Brain (organoid and tissue), 16 donors: ENCODE measurements at places on chromosomes 3 and 15.

DNA sequence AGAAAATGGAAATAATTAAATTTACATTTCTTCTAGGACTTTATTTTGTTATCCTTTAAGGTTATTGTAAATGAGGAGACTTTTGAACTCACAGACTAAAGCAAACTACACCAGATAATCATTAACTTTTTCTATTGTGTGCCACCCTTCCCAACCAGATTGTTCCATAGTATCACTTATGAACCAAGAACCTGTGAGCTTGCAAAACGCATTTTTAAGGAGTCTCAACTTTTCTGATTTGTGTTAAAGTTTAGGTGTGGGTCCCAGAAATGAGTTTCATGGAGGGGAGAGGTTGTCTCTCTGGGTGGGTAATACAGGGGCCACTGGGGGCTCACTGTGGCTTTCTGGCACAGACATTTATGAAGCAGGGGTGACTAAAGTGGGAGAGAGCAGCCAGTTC is 75.7 kb downstream of the IGF1R start:
- DNase-seq, result no peak

DNA sequence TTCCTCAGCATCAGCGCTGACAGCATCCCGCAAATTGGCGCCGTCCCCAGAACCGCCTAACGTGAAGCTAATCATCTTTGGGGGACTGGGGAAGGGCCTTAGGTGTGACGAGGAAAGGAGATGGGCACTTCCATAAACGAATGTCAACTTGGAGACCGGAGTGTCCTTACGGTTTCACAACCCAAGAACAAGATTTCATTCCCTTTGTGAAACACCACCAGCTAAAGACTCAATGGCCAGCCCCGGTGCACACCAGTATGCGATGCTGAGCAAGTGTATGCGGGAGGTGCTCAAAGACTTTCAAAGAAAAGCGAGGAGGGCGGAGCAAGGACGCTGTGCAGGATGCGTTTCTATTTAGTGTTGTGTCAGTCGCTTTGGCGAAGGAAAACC is 759 bp upstream of the TTBK2 start:
- no peak for DNase-seq

DNA sequence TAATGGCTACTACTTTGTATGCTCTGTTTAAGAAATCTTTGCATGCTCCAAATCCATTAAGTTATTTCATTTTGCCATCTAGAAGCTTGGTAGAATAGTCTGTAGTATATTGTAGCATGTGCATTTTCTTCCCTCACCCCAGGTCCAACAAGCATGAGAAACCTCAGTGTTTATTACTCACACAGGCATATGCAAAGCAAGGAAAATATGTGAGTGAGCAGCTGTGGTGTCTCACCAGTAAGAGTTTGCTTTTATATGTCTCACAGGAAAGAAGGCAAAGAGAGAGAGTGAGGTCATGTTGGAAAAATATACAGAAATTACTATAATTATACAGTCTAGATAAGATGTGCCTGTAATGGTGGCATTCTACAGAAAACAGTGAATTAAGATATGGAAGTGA is 312.5 kb downstream of the C3orf38 start:
- DNase-seq, result no peak

DNA sequence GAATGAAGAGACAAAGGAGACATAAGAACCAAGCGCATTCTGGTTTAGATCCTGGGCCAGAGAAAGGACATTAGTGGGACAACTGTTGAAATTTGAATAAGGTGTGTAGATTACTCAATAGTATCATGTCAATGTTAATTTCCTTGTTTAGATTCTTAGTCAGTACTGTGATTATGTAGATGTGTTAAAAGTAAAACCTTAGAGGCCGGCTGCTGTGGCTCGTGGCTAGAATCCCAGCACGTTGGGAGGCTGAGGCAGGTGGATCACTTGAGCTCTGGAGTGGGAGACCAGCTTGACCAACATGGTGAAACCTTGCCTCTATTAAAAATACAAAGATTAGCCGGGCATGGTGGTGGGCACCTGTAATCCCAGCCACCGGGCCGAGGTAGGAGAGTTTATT is 26.7 kb downstream of the CYP8B1 start:
- no peak for DNase-seq

- no peak for DNase-seq
Observed at GRCh38 chr15:63892794-63893441, 59.2 kb upstream of the HERC1 start.

DNA sequence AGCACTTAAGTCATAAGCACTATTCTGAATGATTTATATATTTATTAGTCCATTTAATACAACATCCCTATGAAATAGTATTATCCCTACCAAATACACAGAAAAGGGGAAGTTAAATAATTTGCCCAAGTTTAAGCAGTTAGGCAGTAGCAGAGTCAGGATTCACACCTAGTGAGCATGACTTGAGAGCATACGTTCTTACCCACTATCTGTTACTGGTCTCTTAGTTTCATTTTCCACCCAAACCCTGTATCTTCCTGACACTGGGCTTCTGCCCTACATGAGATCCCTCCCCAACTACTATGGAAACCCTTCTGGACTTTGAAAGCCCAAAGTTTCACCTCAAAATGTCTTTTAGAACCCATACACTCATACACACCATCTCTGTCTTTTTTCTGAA is 4.4 kb upstream of the ATOSA start:
- no peak for DNase-seq

DNA sequence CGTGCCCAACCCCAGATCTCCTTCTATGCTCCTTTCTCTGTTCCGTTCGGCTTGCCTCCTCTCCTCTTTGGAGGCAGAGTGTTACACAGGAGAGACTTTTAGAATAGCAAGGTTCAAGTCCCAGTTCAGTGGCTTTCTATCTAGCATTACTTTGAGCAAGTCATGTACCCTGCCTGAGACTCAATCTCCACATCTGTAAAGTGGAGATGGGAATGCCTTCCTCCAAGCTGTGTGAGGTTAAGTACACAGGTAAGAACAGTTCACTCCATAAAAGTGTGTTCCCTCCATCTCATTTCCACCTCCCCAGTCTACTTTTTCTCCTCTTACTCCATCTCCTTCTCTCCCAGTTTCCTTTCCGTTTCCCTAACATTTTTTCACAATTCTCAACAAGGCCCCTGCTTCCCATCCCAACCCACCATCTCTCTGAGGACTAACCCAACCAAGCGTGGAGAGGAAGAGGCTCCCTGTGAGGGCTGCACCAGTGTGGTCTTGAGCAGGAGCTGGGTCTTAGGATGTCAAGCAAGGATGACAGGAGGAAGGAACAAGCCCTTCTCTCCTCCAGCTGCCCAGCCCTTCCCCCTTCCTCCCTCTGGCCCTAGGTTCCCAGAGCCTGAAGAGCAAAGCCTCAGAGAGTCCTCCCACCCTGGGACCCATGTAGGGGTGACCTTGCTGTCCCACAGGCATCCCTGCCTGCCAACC is 6.4 kb downstream of the ATP8B4 start:
- DNase-seq, result no peak

DNA sequence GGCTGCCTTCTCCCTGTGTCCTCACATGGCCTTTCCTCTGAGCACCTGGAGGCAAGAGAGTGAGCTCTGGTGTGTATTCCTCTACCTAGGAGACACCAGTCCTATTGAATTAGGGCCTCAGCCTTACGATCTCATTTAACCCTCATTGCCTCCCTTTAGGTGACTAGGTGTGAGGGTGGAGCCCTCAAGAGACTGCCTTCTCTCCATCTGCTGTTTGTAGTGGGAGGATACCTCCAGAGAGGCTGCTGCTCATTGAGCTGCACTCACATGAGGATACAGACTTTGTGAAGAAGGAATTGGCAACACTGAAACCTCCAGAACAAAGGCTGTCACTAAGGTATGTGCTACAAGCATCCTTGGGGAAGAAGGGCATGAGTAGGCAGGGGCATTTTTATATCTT is at the start of gene CCR8:
TSS of gene CCR8 (plus strand) at position 217 of the 400 bp plus-strand sequence. CDS start 2,623 bp downstream, outside the sequence.
- DNase-seq, result no peak

GRCh38 chr3:69425249-69425648 is 39.4 kb upstream of the FRMD4B start:
- peak; percentile 41 for DNase-seq

DNA sequence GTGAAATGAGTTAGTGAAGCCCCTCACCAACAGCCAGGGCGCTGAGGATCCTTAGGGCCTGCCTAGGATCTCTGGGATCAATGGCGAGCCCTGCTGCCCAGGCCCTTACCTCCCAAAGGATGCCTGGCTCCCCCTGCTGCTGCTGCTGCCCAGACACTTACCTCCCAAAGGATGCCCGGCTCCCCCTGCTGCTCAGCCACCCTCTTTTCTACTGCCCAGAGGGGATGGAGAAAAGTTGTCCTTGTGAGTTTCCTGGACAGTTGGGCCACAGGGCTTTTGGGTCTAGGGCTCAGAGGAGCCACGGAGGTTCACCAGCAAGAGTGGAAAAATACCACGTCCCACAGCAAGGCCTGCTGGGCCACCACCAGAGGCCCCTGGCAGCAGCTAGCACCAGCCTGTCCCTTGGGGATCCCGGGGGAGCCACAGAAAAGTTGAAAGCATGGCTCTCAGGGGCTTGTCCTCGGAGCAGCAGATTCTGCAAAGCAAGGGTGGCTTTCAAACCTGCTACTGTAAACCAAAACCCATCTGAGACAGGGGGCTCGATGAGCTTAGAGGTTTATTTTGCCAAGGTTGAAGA is 59.4 kb downstream of the SLC6A6 start:
- peak; percentile 40 for DNase-seq

DNA sequence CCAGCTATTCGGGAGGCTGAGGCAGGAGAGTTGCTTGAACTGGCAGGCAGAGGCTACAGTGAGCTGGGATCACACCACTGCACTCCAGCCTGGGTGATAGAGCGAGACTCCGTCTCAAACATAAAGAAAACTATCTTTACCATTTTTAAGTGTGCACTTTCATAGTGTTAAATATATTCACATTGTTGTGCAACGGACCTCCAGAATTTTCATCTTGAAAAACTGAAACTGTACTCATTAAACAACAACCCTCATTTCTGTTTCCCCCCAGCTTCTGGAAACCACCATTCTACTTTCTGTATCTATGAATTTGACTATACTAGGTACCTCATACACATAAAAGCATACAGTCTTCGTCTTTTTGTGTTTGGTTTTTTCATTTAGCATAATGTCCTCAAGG is 375.1 kb downstream of the SHQ1 start:
- no peak for DNase-seq

- no peak for DNase-seq
Observed at GRCh38 chr3:13206799-13207577, 133.8 kb upstream of the IQSEC1 start.

DNA sequence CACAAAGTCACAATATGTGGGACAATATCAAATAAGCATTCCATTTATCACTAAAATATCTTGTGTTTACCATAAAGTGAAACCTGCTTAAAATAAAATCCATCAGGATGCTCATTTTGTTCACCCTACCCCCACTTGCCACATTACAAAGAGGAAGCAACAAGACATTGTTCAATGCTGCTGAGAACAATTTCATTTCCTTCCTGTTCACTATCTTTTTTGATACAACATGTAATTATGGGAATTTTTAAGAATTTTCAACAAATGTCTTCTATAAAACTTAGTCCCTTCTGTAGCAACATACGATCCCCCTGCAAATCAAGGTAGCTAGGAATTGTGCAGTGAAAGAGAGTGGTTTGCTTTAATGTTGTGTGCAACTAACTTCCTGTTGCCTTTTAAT is 34.9 kb upstream of the GPR160 start:
- no peak for DNase-seq

- DNase-seq, result no peak
Observed at GRCh38 chr3:126446791-126447190, 28.9 kb downstream of the ZXDC start.

DNA sequence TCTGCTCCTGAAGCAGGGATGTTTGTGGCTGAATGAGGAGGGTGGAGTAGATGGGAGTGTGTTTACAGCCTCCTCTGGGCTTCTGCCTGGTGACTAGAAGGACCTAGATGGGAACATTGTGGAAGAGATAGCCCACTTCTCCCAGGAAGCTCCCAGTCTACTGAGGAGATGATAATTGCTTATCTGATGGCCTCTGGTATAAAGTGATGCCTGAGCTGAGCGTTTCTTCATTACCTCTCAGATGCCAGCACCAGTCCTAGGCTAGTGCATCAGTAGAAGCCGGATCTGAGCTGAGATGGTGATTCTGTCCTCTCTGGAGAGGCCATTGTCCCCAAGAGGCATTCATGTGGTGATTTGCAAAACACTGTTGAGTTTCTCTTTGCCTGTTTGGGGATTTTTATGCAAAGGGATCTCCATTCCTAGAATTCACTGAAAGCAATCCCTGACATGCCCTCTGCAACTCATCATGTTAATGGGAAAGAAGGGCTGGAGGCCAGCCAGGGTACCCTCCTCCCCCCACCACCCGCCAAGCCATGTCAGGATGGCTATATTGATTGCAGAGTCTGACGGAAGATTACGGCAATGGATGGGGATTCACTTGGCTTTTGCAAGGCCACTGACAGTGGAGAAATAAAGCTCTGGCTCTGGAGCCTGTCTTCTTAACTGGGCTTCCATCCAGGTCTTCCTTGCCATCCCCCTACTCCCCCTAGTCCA is 166.4 kb upstream of the ROPN1 start:
- DNase-seq, result no peak

GRCh38 chr3:23201154-23201838 is 1.8 kb upstream of the UBE2E2 start:
- DNase-seq, result no peak

- DNase-seq, result no peak
Observed at GRCh38 chr3:149790268-149790667, 2.1 kb downstream of the ANKUB1 start.

GRCh38 chr3:11211531-11212298 is 57.4 kb downstream of the HRH1 start:
- no peak for DNase-seq

- no peak for DNase-seq
Observed at GRCh38 chr3:197082871-197083270, 53.3 kb upstream of the MELTF start.

DNA sequence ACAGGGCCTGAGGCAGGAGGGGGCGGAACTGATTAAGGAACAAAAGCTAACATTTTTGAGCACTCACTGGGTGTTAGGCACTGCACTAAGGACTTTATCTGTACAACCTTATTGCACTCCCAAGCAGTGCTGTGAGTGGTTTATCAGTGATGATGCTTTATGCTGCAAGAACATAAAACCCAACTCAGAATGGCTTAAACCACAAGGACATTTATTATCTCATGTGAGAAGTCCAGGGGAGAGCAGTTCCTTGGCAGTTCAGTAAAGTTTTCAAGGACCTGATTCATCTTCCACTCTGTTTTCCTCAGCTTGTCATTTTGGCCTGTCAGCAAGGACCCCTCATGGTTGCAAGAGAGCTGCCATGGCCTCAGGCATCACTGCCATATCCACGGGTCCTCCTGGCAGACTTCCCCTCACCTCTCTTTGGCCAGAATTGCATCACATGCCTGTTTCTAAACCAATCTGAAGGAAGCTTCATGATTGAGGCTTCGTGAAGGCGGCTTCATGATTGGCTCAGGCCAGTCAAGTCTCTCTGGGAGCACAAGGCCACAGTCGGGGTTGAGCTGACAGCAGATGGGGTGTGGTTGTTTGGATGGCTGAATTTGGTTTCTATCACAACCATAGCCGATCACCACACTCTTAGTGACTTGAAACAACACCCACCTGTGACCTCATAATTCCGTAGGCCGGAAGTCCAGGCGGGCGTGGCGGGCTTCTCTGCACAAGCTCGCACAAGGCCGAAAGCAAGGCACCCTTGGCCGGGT is 15.8 kb downstream of the EFCC1 start:
- no peak for DNase-seq
